ENCODE measurements at places on chromosomes 5 and 9.

DNA sequence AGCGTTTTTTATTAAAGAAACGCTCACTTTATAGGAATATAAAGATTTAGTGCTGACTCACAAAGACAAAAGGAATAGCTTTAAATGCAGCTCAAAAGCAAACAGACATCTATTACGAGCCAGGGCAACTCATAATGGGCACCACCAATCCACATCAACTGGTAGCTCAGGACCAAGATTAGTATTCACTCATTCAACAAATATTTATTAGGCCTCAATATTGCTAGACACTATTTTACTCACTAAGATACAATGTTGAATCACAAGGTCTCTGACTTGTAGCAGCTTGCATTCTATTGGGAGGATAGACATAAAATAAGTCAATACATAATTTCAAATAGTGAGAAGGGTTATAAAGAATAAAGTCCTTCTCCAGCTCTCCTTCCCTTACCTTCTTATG lies 8.0 kb upstream of the MAN2A1 start:
- no peak for DNase-seq

DNA sequence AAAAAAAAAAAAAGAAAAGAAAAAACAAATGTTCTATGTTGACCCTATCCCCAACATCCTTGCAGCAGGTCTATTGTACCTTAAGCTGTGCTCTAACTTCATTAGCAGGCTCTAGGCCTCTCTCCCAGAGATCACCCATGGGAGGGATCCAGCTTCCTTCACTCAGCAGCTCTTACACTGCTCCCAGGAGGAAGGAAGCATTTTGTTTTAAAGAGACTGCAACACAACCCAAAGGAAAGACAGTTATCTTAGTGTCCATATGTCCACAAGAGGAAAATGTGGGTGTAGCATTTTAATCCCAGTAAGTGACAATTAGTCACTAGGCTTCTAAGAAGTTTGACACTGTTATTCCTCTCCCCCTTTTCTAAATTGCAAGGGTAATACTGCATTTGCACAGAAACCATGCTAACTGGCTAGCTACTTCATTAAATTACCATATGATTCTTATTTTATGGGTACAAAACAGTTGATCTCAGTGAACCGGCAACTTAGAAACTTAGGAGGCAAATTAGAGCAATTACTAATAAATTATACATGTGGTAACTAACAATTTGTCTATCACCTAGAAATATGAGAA lies 58.8 kb downstream of the MARCHF3 start:
- DNase-seq: no peak

- DNase-seq: no peak
These were observed 284.6 kb downstream of the MRPS30 start for GRCh38 chr5:45093377-45093776.

DNA sequence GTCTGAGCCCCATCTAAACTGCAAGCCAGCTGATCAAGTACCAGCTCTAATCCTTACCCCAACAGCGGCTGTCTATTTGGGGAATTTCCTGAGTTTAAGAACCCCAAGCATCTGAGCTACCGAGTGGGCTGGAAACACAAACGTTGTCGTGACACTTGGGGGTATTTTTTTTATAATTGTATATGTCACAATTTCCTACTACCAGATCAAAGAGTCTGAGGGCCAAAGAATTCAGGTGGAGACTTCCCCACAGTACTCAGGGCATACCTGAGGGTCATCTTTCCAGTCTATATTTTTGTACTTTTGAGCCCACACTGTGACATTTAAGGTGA lies 42.8 kb downstream of the PTTG1 start:
- DNase-seq: no peak

DNA sequence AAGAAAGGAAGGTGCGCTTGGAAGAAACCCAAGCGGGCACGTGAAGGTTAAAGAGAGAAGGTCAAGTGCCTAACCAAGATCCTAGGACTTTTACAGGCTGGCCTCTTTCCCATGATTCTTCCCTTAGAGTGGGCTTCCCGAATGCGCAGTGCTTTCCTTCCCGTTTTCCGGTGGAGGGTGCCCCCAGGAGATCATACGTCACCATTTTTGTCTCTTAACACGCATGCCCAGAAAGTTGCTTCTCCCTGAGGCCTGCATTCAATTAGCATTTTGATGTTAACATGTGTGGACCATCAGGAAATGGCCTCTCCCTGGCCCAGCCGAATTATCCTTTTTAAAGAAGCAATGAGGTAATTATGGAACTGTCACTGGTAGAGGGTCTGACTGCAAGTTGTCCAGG lies 1.9 kb upstream of the RUSC2 start:
- DNase-seq: no peak

GRCh38 chr5:79792463-79792862 lies 102.8 kb downstream of the CMYA5 start:
- DNase-seq: no peak

- no peak for DNase-seq
These were observed 115.5 kb upstream of the RANBP3L start for GRCh38 chr5:36417221-36417620.

- DNase-seq: no peak
These were observed 28.4 kb upstream of the DUSP1 start for GRCh38 chr5:172799416-172799815.

DNA sequence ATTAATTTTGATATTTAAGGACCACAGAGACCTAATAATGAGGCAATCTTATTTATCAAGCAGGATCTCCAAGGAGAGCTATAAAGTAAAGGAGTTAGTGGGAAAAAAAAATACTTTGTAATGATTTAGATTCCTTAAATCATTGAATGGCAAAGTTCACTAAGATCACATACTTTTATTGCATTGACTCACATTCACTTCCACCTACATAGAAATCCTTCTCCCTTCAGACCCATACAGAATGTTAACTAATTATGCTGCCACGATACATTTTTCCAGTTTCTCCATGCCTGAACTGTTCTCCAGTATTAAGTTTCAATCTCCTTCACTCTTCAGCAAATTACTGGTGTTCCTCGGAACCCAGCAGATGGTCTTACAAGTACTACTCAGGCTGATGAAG lies 388.7 kb downstream of the EFNA5 start:
- no peak for DNase-seq

DNA sequence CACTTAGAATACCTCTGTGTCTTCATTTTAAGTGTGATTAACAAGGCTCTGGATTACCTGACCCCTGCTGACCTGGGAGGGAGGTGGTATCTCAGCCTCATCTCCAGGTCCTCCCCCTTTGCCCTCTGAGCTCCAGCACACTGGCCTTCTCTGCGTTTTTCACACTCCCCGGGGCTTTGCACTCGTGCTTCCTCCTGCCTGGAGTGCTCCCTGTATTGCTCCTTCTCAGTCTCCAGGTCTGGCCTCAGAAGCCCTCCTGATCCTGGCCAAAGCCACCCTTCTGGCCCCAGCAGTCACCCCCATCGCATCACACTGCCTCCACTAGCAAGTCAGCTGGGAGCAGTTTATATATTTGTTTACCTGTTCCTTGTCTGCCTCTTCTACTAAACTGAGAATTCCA lies 13.6 kb upstream of the NEUROG1 start:
- DNase-seq: no peak
